Caco-2 (cell line): ENCODE measurements at places on chromosomes 6 and 20. TPM values are rescaled to one million over a fixed set of nuclear protein-coding genes. Genes with fewer than 3 reads are reported as not detected.
A peak's percentile ranks its signal among the peaks of the same experiment; 100 is the strongest.

Gene CAGE1
- total RNA-seq, result 0.26 and 0.59 TPM in 2 replicates

- H3K36me3 ChIP-seq, result no peaks in the 10 kb centered on the region; the same call in 1 of the 2 replicates
- peak overlapping the region; percentile 81 for H3K4me3 ChIP-seq
- H3K4me1 ChIP-seq, result peaks cover 17% of the 10 kb centered on the region
- DNase-seq, result peak; percentile 59
- no peaks in the 10 kb centered on the region for H3K27me3 ChIP-seq
- H3K27ac ChIP-seq, result peak overlapping the region; percentile 80
Observed at GRCh38 chr6:119348096-119348747, 1.3 kb downstream of the MAN1A1 start.

DNA sequence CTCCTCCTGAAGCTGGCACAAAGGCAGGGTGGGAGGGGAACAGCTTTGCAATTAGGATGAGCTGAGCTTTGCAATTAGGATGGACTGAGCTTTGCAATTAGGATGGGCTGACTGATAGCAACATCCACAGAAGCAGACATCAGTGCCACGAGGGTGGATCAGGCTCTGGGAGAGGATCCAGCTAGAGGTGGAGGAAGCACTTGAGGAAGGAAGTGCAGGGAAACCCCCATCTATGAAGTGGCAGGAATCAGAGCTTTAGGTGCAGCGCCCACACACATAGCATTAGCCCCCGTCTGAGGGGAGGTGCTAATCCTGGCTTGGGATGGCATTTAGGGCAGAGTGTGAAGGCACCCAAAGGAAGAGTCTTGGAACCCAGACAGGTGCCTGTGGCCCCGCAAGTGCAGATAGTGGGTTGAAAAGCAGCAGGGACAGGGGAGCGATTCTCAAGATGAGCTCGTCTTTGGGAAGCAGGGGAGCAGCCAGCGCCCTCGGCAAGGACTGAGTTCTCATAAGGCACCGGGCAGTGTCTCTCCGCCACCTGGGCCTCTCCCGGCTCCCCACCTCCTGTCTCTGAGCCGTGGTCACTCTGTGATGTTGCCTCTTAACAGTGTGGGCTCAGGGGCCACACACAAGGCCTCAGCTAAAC is 12.0 kb upstream of the THBS2 start:
- DNase-seq, result no peak
- no peaks in the 10 kb centered on the region for H3K36me3 ChIP-seq
- H3K27me3 ChIP-seq, result no peaks in the 10 kb centered on the region
- no peaks in the 10 kb centered on the region for H3K4me1 ChIP-seq
- H3K4me3 ChIP-seq, result no peak overlapping the region
- H3K27ac ChIP-seq, result no peak overlapping the region

Gene BPIFA1
- not detected in 2 replicates for total RNA-seq

DNA sequence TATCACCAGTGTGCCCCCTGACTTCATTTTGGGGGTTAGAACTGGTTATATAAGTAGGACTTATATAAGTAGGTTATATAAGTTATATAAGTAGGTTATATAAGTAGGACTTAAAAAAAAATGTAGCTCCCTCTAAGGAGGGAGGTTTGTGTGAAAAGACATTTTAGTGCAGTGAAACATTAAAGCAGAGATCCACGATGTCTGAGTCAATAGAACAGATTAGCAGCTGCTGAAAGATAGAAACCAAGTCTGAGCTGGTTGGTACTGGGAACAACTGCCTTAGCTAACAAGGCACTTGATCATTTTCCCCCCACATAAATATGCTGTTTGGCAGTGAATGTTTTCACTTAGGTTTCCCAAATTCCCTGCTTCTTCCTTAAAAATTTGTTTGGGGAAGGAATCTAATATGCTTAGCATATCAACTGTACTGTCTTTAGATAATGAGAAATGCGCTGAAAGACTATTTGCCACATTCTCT is 2.1 kb upstream of the RPS12 start:
- H3K4me3 ChIP-seq, result peak overlapping the region; percentile 69
- H3K27ac ChIP-seq, result peak overlapping the region; percentile 98
- DNase-seq, result no peak
- no peaks in the 10 kb centered on the region for H3K27me3 ChIP-seq
- peaks cover 5% of the 10 kb centered on the region; the same call in 1 of the 2 replicates for H3K4me1 ChIP-seq

Gene CDC40
- 22.7 and 23.2 TPM in 2 replicates for total RNA-seq

GRCh38 chr6:133891149-133891926 is 2.4 kb downstream of the TCF21 start:
- no peaks in the 10 kb centered on the region for H3K36me3 ChIP-seq
- DNase-seq, result no peak
- peaks cover 3% of the 10 kb centered on the region; the same call in 1 of the 2 replicates for H3K27me3 ChIP-seq
- H3K4me1 ChIP-seq, result peaks cover 8% of the 10 kb centered on the region
- no peak overlapping the region for H3K4me3 ChIP-seq

Gene BICRAL
- total RNA-seq, result 5.0 and 5.3 TPM in 2 replicates

GRCh38 chr6:153003366-153003690 is 819 bp upstream of the MTRF1L start:
- no peaks in the 10 kb centered on the region for H3K36me3 ChIP-seq
- peak overlapping the region; percentile 97 for H3K27ac ChIP-seq
- no peaks in the 10 kb centered on the region for H3K4me1 ChIP-seq
- DNase-seq, result peak; percentile 6

Gene TMEM244
- total RNA-seq, result not detected in 2 replicates

Gene HEY2
- total RNA-seq, result 0.12 TPM in 1 of 2 replicates, not detected in the other

Gene OR2J3
- total RNA-seq, result not detected in 2 replicates

DNA sequence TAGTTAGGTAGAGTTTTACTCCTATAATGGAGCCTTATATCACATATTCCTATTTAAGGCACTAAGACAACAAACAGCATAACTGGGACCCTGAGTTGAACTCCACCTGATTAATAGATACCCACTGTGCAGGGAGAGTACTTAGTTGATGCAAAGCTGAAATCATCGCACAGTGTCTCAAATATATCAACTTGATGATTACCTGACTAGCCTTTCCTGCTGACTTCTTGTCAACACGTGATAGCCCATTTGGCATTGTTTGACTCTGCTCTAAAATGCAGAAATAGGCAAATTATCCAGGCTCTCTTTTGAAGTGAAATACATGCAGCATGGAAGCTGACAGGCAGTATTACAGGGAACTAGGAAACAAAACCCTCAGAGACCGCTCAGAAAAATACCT is 154.6 kb upstream of the HDAC2 start:
- H3K27ac ChIP-seq, result no peak overlapping the region
- H3K27me3 ChIP-seq, result no peaks in the 10 kb centered on the region
- no peak overlapping the region for H3K4me3 ChIP-seq
- H3K36me3 ChIP-seq, result no peaks in the 10 kb centered on the region
- peaks cover 16% of the 10 kb centered on the region for H3K4me1 ChIP-seq

Gene ATF6B
- 61.5 and 64.9 TPM in 2 replicates for total RNA-seq

- no peak overlapping the region for H3K27ac ChIP-seq
- H3K27me3 ChIP-seq, result no peaks in the 10 kb centered on the region
- no peaks in the 10 kb centered on the region for H3K36me3 ChIP-seq
- no peaks in the 10 kb centered on the region for H3K4me1 ChIP-seq
Observed at GRCh38 chr6:92790381-92790780, 629.0 kb downstream of the EPHA7 start.

GRCh38 chr20:34022839-34023234 is 29.1 kb downstream of the RALY start:
- DNase-seq, result no peak
- no peak overlapping the region for H3K4me3 ChIP-seq
- no peak overlapping the region for H3K27ac ChIP-seq
- 0 out of 2 replicates have a peak, but pooled peaks cover 2% of the 10 kb centered on the region for H3K36me3 ChIP-seq
- H3K27me3 ChIP-seq, result no peaks in the 10 kb centered on the region
- no peaks in the 10 kb centered on the region for H3K4me1 ChIP-seq

DNA sequence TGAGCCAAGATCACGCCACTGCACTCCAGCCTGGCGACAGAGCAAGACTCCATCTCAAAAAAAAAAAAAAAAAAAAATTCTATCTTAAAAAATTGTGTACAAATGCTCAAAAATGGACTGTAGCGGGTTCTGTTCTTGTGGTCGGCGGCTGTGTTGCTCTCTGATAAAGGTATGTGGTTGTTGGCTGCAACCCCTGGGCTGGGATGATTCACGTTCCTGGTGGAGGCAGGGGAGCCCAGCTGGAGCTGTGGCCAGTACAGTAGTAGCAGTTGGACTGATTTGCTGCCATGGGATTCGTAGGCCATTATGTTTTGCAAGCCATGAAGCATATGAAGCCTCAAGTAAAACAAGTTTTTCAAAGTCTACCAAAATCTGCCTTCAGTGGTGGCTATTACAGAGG is 22.3 kb downstream of the MDN1 start:
- H3K27ac ChIP-seq, result no peak overlapping the region
- no peak for DNase-seq
- no peak overlapping the region for H3K4me3 ChIP-seq

DNA sequence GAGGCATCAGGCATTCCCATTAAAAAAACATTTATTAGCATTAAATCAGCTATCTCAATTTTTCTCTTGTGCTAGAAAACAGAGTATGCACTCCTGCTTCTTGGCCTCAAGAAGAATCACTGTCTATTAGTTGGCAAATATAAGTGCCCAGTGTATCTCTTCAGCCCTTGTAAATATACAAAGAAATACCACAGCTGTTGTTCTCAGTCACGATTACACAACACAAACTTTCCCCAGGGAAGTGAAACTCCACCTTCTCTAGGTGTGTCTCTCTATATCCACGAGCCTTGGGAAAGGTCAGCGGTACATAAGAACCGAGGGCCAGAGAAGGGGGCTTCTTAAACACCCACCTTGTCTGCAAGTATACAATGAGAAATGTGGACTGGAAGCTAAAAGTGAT is 194.7 kb downstream of the PKHD1 start:
- no peak for DNase-seq
- no peak overlapping the region for H3K27ac ChIP-seq
- H3K27me3 ChIP-seq, result no peaks in the 10 kb centered on the region
- no peak overlapping the region for H3K4me3 ChIP-seq
- no peaks in the 10 kb centered on the region for H3K36me3 ChIP-seq

DNA sequence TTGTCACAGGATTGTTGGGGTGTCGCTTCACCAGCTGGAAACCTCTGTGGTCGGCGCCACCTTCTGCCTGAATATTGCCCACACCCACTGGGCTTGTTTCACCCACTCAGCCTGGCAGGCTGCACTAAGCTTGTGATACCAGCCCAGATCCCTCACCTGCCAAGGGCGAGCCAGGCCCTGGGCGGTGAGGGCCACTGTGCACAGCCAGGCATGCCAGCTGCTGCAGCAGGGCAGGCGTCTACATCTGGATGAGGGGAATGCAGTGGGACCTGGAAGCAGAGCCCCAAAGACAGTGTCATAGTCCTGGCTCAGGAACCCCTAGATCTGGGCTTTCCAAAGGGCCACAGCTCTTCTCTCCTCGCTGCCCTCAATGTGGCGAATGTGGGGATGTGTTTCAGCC is 1307.5 kb downstream of the GRIK2 start:
- H3K27ac ChIP-seq, result no peak overlapping the region
- H3K36me3 ChIP-seq, result no peaks in the 10 kb centered on the region
- no peaks in the 10 kb centered on the region for H3K4me1 ChIP-seq

Gene MCHR2
- not detected in 2 replicates for total RNA-seq

GRCh38 chr20:50813801-50814200 is 18.9 kb downstream of the BCAS4 start:
- H3K27ac ChIP-seq, result no peak overlapping the region
- H3K36me3 ChIP-seq, result no peaks in the 10 kb centered on the region
- H3K27me3 ChIP-seq, result no peaks in the 10 kb centered on the region
- H3K4me1 ChIP-seq, result peaks cover 7% of the 10 kb centered on the region
- H3K4me3 ChIP-seq, result no peak overlapping the region

DNA sequence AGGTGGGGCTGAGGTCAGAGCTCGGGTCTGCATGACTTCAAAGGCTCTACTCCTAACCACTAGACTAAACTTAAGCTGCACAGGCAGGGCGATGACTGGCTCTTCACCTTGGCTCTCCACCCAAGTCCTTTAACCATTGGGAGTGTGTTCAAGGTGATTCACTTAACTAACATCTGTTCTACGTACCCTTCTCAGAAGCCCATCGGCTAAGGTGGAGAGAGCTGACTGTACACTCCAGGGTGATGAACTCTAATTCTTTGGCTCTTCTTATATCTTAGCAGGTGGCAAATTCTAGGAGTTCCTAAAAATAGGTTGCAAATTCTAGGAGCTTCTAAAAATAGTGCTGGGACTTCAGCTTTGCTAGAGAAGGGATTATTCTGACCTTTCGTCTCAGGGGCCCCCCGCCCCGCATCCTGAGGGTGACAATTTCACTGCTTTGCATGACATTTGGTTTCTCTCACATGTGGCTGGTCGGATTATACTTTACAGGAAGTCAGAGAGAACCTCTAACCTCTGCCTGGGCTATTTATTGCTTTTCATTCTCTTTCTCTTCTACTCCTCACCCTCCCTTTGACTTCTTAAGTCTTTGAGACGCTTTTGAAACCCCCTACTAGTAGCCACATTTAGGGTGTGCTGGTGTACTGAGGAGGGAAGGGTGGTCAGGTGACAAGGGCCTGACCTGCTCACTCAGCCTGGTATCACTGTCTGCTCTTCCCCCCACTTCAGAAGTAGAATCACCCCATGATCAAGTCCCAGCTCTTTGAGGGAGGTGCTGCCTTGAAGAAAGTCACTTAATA is 55.5 kb downstream of the PRDM1 start:
- H3K27me3 ChIP-seq, result no peaks in the 10 kb centered on the region
- no peak for DNase-seq
- H3K36me3 ChIP-seq, result no peaks in the 10 kb centered on the region
- no peak overlapping the region for H3K4me3 ChIP-seq

Gene OLIG3
- total RNA-seq, result 0.21 TPM in 1 of 2 replicates, not detected in the other

GRCh38 chr6:158347335-158347734 is 35.1 kb downstream of the TULP4 start:
- H3K27me3 ChIP-seq, result no peaks in the 10 kb centered on the region
- peaks cover 2% of the 10 kb centered on the region; the same call in 1 of the 2 replicates for H3K36me3 ChIP-seq
- no peak overlapping the region for H3K27ac ChIP-seq
- DNase-seq, result no peak
- H3K4me1 ChIP-seq, result peaks cover 17% of the 10 kb centered on the region
- H3K4me3 ChIP-seq, result no peak overlapping the region

Gene RAB32
- total RNA-seq, result 9.0 and 11.8 TPM in 2 replicates

DNA sequence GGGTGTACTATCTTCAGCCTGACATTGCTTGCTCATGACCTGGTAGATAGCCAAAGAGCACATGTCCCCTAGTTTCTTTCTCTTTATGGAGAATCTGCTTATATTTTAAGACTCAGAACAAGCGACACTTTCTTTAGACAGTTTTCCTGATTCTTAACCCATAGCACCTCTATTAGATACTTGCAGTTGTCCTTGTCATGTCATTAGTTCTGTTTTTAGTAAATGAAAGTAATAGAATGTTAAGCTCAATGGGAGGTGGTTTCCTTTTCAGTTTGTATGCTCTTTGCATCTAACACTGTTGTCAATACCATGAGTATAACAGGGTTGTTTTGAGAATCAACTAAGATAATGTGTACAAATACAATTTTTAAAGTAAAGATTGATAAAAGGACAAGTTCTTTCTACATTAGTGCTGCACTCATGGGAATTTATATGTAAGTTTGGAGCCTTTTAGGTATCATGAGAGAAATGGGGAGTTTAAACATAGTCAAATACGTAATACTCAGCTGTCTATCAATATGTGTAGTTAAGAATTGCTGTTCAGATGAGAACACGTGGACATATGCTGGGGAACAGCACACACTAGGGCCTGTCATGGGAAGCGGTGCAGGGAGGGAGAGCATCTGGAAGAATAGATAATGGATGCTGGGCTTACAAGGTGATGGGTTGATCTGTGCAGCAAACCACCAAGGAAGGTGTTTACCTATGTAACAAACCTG is 124.3 kb downstream of the GRM1 start:
- H3K36me3 ChIP-seq, result no peaks in the 10 kb centered on the region
- no peaks in the 10 kb centered on the region for H3K4me1 ChIP-seq
- H3K4me3 ChIP-seq, result no peak overlapping the region
- no peak for DNase-seq
- H3K27me3 ChIP-seq, result no peaks in the 10 kb centered on the region

Gene NT5E
- 1.0 and 1.5 TPM in 2 replicates for total RNA-seq
